ENCODE measurements at places on chromosomes 7 and 10. TPM values are rescaled to one million over a fixed set of nuclear protein-coding genes. Genes with fewer than 3 reads are reported as not detected.

- H3K4me1 ChIP-seq, result peaks cover 39% of the 10 kb centered on the region
- H3K27me3 ChIP-seq, result no peaks in the 10 kb centered on the region
- no peak for DNase-seq
- no peak overlapping the region for H3K4me3 ChIP-seq
Measured at GRCh38 chr7:138892812-138893211, 88.4 kb downstream of the KIAA1549 start.

The MYOF gene
- 56.0 TPM for total RNA-seq

The HOXA7 gene
- 17.9 TPM for total RNA-seq

GRCh38 chr10:107829161-107829560 lies 664.7 kb upstream of the SORCS1 start:
- no peak for DNase-seq
- H3K27ac ChIP-seq, result no peak overlapping the region
- H3K27me3 ChIP-seq, result peaks cover 2% of the 10 kb centered on the region
- H3K4me1 ChIP-seq, result peaks cover 16% of the 10 kb centered on the region

- H3K4me3 ChIP-seq, result no peak overlapping the region
- H3K27ac ChIP-seq, result no peak overlapping the region
- DNase-seq, result no peak
- H3K4me1 ChIP-seq, result peaks cover 5% of the 10 kb centered on the region
- H3K27me3 ChIP-seq, result no peaks in the 10 kb centered on the region
- H3K36me3 ChIP-seq, result peaks cover under 1% of the 10 kb centered on the region
Measured at GRCh38 chr7:7246223-7246622, 63.9 kb downstream of the C1GALT1 start.

The UBE3C gene
- 57.1 TPM for total RNA-seq

GRCh38 chr7:146319629-146320028 lies 203.0 kb downstream of the CNTNAP2 start:
- H3K4me3 ChIP-seq, result no peak overlapping the region
- no peak overlapping the region for H3K27ac ChIP-seq
- H3K36me3 ChIP-seq, result no peaks in the 10 kb centered on the region

- peak overlapping the region; percentile 36 for H3K4me3 ChIP-seq
- H3K27ac ChIP-seq, result peak overlapping the region; percentile 1
- peaks cover 5% of the 10 kb centered on the region for H3K36me3 ChIP-seq
- no peak for DNase-seq
Measured at GRCh38 chr7:128741491-128741890, 2.3 kb downstream of the CALU start.

DNA sequence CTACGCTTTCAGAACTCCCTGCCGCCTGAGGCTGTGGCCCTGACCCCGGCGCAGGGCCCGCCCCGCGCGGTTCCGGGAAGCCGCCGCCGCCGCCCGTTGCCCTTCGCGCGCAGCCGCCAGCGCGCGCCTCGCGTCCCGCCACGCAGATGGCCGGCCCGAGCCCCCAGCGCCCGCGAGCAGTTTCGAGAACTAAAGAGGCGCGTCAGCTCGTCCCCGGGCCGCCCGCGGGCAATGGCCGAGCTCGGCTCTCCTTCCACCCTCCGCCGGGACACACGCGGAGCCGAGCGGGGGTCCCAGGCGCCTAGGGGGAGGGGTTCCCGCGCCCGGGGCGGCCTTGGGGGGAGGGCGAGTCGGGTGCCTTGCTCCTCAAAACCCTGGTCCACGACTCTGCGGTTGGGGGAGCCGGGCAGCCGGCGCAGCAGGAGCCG lies 1.8 kb downstream of the HNRNPF start:
- peaks cover 30% of the 10 kb centered on the region for H3K4me1 ChIP-seq
- DNase-seq, result peak; percentile 48
- no peaks in the 10 kb centered on the region for H3K27me3 ChIP-seq
- H3K36me3 ChIP-seq, result peaks cover 4% of the 10 kb centered on the region
- H3K4me3 ChIP-seq, result peak overlapping the region; percentile 88

DNA sequence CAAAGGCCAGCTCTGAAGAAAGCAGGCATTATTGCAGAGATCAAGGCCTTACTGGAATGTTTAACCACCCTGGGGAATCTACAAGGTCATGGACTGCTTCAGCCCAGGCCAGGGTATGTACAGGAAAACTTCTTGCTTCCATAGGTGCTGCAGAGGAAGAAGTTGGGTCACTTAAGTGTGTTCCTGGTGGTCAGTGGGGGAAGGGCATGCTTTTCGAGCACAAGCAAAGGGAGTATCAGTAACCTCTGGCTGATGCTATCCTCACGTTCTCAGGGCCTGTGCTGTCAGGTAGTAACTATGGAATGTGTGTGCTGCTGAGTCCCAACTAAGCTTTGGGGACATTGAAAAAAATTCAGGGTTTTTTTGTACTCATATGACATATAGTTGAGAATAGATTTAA lies 234.0 kb upstream of the SP4 start:
- no peaks in the 10 kb centered on the region for H3K36me3 ChIP-seq
- H3K27ac ChIP-seq, result no peak overlapping the region
- peaks cover 19% of the 10 kb centered on the region for H3K27me3 ChIP-seq
- DNase-seq, result no peak
- peaks cover 5% of the 10 kb centered on the region for H3K4me1 ChIP-seq

DNA sequence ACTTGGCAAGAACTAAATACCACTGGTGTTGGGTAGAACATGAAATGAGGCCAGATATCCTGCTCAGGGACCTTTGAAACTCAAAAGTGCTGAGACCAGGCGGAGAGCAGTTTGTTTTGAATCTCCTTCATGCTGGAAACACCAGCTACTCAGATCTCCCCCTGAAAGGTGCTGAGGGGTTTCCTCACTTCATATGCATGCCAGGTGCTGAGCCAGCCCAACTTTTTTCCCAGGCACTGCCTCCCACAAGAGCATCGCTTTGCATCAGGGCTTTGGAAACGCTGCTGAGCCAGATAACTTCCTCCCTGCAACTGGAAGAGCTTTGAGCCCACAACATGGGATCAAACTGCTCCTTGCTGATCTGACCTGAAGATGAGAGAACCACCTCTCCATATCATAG lies 13.7 kb downstream of the NPTX2 start:
- no peak for DNase-seq
- no peak overlapping the region for H3K27ac ChIP-seq
- H3K4me1 ChIP-seq, result no peaks in the 10 kb centered on the region

The DBNL gene
- total RNA-seq, result 70.9 TPM

- H3K27ac ChIP-seq, result no peak overlapping the region
- peaks cover 61% of the 10 kb centered on the region for H3K36me3 ChIP-seq
- peaks cover 7% of the 10 kb centered on the region for H3K4me1 ChIP-seq
- H3K27me3 ChIP-seq, result no peaks in the 10 kb centered on the region
- H3K4me3 ChIP-seq, result no peak overlapping the region
Measured at GRCh38 chr7:70776627-70777101, 355.3 kb upstream of the GALNT17 start.

The SLC18A2 gene
- 0.13 TPM for total RNA-seq

- H3K36me3 ChIP-seq, result peaks cover 10% of the 10 kb centered on the region
- H3K27me3 ChIP-seq, result no peaks in the 10 kb centered on the region
- no peak overlapping the region for H3K4me3 ChIP-seq
Measured at GRCh38 chr7:44212581-44213184, 11.9 kb downstream of the YKT6 start.

DNA sequence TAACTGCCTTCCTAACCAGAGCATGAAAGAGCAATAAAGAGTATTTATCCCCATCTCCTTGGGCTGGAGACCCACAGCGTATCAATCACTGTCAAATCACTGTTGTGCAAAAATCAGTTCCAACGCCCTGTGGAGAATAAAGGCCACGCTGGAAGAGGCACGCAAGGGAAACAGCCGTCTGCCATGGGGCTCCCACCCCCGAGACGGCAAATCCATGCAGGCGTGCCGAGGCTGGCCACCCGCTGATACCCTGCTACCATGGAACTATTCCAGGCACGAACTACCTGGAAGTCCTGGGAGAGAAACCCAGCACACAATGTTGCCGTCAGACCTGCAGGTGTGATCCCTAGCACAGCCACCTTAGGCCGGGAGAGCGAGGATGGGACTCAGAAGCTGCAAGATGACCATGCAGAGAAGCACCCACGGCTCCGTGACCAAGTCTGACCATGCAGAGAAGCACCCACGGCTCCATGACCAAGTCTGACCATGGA lies 185.3 kb downstream of the DIP2C start:
- peaks cover 21% of the 10 kb centered on the region for H3K4me1 ChIP-seq
- H3K27ac ChIP-seq, result no peak overlapping the region
- no peak for DNase-seq
- no peaks in the 10 kb centered on the region for H3K36me3 ChIP-seq
- H3K27me3 ChIP-seq, result no peaks in the 10 kb centered on the region

The CYP26C1 gene
- 0.44 TPM for total RNA-seq

The AGR2 gene
- total RNA-seq, result 4.6 TPM

- DNase-seq, result no peak
- H3K4me1 ChIP-seq, result no peaks in the 10 kb centered on the region
- H3K27me3 ChIP-seq, result no peaks in the 10 kb centered on the region
- H3K36me3 ChIP-seq, result no peaks in the 10 kb centered on the region
Measured at GRCh38 chr10:18479502-18479901, 171.9 kb downstream of the NSUN6 start.

The CCDC146 gene
- 12.1 TPM for total RNA-seq

GRCh38 chr7:142796501-142797390 lies 26.0 kb downstream of the PRSS2 start:
- peaks cover 90% of the 10 kb centered on the region for H3K27me3 ChIP-seq
- H3K4me3 ChIP-seq, result peak overlapping the region; percentile 57
- no peaks in the 10 kb centered on the region for H3K36me3 ChIP-seq
- H3K4me1 ChIP-seq, result peaks cover 14% of the 10 kb centered on the region
- H3K27ac ChIP-seq, result no peak overlapping the region
- DNase-seq, result peak; percentile 48

The MTURN gene
- 24.2 TPM for total RNA-seq

DNA sequence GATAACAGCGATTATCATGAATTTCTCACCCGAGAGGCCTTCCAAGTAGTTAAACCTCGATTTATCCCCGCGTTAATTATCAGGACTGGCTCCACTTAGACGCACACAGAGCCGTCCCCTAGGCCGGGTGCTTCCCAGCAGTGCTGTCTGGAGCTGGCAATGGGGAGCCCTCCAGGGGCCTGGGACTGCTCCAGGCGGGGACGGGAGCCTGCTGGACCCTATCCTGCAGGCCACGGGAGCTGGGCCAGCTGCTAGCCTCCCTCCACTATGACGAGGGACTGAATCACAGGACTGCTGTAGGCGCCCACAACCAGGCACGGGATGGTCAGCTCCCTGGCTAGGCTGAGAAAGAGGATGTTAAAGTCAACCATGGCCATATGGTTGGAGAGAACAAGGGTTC lies 229.1 kb downstream of the ELFN1 start:
- H3K4me1 ChIP-seq, result no peaks in the 10 kb centered on the region
- H3K27ac ChIP-seq, result no peak overlapping the region
- peaks cover 2% of the 10 kb centered on the region for H3K36me3 ChIP-seq

DNA sequence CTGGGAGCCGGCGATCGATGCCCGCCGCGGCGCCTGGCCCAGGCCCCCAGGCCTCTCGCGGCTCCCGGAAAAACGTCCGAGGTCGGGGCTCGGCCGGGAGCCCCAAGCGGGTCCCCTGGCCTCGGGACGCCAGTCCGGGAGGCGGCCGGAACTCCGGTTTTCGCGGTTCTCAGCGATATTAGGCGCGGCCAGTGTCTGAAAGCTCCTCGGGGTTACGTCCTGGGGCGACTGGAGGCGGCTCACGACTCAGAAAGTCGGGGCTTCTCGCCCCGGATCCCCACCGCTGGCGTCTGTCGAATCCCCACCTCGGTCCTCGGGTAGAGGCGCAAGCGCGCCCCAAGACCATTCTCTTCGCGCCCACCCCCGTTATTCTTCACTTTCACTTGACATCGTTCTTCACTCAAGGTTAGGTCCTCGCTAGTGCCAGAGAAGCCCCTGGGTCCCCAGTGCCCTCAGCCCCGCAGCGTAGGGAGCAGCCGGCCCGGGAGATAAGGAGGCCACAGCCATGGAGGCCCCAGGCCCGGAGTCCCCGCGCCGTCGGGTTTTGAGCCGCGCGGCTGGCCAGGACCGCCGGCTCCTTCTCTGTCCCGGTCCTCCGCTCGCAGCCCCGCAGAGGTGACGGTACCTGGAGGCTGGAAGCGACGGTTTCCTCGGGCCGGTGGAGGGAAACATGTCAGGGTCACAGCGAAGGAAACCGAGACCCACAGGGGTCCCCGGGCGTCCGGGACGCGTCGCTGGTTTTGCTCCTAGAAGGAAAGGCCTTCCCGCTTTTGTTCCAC lies 35.2 kb upstream of the EBLN1 start:
- peak overlapping the region; percentile 73 for H3K4me3 ChIP-seq
- peaks cover 11% of the 10 kb centered on the region for H3K4me1 ChIP-seq

- H3K36me3 ChIP-seq, result peaks cover 53% of the 10 kb centered on the region
- H3K4me1 ChIP-seq, result peaks cover 5% of the 10 kb centered on the region
- DNase-seq, result no peak
- no peak overlapping the region for H3K4me3 ChIP-seq
- H3K27me3 ChIP-seq, result no peaks in the 10 kb centered on the region
Measured at GRCh38 chr7:856444-857095, 19.8 kb upstream of the GET4 start.

The HHEX gene
- total RNA-seq, result not detected

GRCh38 chr7:123647106-123647730 lies 8.4 kb upstream of the LMOD2 start:
- DNase-seq, result no peak
- no peak overlapping the region for H3K4me3 ChIP-seq
- H3K4me1 ChIP-seq, result peaks cover 25% of the 10 kb centered on the region
- no peaks in the 10 kb centered on the region for H3K36me3 ChIP-seq
- H3K27ac ChIP-seq, result no peak overlapping the region

GRCh38 chr7:44279731-44280505 lies 45.5 kb downstream of the CAMK2B start:
- H3K27ac ChIP-seq, result no peak overlapping the region
- H3K27me3 ChIP-seq, result no peaks in the 10 kb centered on the region
- DNase-seq, result peak; percentile 8
- H3K4me1 ChIP-seq, result peaks cover 4% of the 10 kb centered on the region

DNA sequence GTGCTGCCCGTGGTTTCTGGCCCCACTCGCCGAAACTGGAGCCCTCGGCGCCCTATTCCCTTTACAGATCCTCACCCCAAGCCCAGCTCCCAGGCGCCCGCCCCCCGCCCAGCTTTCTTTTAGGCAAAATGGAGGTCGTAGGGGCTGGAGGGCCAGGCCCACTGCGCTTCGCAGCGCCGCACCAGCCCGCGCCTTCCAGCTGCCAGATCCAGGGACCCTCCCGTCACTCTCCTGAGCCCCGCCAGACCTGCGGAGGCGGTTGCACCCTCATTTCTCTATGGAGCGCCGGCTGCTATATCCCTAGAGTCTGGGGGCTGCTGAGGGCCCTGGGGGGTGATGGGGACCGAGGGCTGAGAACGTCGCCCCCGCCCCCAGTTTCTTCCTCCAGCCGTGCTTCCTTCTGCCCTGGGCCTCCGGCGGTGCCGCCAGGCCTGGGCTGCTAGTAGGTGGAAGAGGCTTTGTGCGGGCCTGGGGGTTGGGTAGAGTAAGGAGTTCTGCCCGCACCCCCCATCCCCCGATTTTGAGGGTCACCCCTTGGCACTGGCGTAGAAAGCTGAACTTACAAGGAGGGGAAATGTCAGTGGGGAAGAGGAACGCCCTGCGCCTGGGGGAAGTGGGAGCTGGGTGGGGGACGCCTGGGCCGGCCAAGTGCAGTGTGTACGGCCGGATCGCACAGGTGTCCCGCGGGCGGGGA lies 1.0 kb downstream of the GNB2 start:
- peaks cover 20% of the 10 kb centered on the region for H3K4me1 ChIP-seq
- peak overlapping the region; percentile 97 for H3K27ac ChIP-seq
- DNase-seq, result no peak
- peak overlapping the region; percentile 95 for H3K4me3 ChIP-seq
- H3K36me3 ChIP-seq, result peaks cover 9% of the 10 kb centered on the region

GRCh38 chr10:99358101-99358500 lies 28.9 kb downstream of the CNNM1 start:
- H3K4me3 ChIP-seq, result no peak overlapping the region
- H3K27ac ChIP-seq, result no peak overlapping the region
- no peaks in the 10 kb centered on the region for H3K4me1 ChIP-seq
- peaks cover 37% of the 10 kb centered on the region for H3K27me3 ChIP-seq
- no peaks in the 10 kb centered on the region for H3K36me3 ChIP-seq
- no peak for DNase-seq
